ENCODE measurements at places on chromosomes 6 and 20.

DNA sequence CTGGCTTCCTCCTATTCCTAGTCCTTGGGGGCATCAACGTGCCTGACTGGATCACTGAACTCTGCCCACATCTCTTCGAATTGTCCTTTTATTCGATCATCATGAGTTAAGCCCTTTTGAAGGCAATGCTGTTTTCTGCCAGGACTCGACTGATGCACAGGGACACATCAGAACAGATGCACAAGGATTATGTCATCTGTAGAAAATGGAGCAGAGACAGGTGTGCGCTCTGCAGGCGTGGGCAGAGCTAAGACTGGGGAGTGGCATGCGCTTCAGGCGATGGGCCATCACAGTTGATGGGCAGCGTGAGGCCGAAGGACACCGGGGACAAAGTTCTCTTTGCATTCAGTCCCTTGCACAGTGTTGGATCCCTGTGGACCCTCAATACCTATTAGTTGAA lies 13.1 kb downstream of the GABRR1 start:
- DNase-seq = no peak

DNA sequence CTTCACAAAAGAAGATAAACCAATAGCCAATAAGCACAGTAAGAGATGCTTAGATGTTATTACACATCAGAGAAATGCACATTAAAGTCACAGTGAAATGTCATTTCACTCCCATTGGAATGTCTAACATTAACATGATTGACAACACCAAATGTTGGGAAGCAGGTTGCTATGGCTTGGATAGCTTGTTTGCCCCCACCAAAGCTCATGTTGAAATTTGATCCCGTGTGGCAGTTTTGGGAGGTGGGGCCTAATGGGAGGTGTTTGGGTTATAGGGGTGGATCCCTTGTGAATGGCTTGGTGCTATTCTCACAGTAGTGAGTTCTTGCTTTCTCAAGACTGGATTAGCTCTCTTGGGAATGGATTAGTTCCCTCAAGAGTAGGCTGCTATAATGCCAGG lies 44.8 kb downstream of the MRAP2 start:
- no peak for DNase-seq

GRCh38 chr6:3427687-3428085 lies 29.2 kb downstream of the SLC22A23 start:
- no peak for DNase-seq

DNA sequence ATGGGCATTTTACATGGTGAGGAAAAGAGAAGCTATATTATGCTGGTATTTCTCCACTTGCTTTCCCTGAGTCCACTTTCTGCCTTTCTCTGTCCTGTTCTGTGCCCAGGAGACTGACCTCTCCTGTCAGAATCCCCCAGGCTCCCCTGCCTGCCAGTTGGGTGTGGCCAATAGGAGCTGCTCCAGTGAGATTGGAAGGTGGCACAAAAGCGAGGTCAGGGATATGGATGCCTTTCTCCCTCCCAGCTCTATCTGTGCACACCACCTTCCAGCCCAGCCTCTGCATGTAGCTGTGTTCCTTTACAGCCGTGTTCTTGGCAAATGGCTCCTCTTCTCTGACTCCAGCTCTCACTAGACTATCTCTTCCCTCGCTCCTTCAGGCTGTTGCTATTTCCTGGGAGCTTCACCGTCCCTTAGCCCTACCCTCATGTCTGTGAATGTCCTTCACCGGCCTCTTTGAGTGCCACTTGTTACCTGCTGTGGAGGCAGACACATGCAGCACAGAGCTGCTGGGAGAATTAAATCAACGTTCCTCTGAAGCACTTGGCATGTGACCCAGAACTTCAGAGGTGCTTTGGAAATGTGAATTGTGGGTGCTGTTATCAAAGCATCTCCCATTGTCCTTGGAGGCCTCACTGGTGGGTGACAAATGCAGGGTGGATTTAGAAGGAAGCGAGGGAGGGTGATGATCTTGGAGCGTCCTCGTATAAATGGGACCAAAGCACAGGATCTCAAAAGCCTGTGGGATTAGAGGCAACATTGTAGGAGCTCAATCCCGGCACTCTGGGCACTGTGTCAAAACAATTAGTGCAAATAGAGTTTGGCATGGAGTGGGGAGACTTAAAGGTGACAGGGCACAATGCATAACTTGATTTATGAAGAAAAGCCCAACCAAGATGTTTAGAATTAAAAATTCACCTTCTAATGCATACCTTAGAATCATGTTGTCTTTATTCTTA lies 28.9 kb upstream of the RALGAPA2 start:
- DNase-seq = no peak

Measured in CD4-positive, alpha-beta T cell treated with Interleukin-6 at 100 ng/mL for 8 hours (primary cell).